ENCODE measurements at places on chromosomes 1 and 21.

DNA sequence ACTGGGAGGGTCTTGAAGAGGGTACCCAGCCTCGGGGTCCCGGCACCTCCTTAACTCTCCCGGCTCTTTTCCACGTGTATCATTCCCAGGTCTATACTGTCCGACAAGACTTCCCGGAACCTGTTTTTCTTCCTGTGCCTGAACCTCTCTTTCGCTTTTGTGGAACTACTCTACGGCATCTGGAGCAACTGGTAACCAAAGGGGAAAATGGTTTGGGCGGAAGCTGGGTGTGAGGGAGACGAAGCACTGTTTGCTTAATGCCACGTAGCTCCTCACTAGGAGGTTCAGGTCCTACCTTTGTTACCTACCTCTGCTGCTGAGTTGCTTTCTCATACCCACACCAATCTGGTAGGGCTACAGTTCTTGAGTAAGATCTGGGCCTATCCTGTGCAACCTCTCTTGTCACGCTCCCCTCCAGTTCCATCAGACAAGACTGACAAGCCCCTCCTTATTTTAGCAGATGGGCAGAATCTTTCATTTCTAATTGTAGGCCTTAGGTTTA, 642 bp downstream of the SLC30A7 start:
- peak; percentile 87 for DNase-seq

DNA sequence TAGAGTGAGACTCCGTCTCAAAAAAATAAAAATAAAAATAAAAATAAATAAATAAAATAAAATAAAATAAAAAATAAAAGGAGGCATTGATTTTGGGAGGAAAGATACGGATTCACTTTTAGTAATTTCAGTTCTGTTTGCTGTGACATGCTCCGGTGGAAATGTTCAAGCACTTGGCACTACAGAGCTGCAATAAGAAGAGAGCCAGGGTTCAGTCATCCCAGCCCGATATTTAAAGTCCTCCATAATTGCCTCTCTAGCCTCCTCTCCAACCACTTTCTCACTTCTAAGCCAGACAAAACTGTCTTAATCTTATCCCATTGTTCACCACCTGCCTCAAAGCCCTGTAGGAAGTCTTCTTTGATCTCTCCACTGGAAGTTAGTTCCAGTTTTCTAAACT, 55.0 kb upstream of the MACF1 start:
- DNase-seq: no peak

- DNase-seq: peak; percentile 61
These were observed 5.2 kb upstream of the FTCD start for GRCh38 chr21:46160657-46160906.

DNA sequence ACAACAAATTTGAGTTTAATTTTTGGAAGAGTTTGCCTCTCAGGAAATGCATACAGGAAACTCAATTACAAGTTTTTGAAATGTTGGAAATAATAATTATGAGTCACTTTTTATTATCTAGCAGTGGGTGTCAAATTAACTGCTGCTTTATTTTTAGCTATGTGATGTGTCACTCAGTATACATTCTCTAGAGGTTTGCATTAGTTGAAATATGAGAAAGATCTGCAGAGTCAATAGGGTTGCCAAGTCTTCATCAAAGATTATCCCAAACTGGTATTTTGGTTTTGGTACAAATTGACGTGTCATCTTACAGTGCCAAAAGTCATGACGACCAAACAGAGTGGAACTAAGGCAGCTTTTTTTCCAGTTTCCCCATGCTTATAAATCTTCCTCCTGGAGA, 54.3 kb upstream of the DIPK1A start:
- no peak for DNase-seq

DNA sequence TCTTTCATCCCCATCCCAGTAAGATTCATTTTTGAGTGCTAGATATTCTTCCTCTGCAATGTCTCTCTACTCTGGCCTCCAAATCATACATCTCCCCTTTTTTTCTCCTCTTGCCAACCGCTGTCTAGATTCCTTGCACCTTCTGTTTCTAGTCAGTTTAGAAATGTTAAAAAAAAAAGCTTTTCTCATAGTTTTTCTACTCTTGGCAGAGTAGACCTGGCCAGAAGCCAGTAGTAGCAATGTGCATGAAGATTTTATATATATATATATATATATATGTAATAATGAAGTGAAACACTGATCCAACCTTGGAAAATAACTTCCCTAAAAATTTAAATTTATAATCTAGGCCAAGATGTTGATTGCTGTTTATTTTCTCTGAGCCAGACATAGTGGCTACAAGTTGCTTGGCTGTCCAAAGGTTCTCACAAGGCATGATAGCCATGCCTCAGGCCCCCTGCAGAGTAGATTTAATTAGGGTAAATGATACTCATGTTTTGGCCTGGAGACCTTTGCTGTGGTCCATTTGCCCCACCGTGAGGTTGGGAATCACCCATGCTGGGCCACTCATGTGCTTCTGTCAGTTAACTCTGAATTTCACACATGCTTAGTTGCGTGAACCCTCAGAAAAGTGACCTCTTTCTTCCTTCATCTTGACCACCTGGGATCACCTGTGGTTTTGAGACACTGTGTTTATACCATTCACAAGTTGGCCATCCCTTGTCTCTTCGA, 103.4 kb upstream of the KCNE2 start:
- no peak for DNase-seq

DNA sequence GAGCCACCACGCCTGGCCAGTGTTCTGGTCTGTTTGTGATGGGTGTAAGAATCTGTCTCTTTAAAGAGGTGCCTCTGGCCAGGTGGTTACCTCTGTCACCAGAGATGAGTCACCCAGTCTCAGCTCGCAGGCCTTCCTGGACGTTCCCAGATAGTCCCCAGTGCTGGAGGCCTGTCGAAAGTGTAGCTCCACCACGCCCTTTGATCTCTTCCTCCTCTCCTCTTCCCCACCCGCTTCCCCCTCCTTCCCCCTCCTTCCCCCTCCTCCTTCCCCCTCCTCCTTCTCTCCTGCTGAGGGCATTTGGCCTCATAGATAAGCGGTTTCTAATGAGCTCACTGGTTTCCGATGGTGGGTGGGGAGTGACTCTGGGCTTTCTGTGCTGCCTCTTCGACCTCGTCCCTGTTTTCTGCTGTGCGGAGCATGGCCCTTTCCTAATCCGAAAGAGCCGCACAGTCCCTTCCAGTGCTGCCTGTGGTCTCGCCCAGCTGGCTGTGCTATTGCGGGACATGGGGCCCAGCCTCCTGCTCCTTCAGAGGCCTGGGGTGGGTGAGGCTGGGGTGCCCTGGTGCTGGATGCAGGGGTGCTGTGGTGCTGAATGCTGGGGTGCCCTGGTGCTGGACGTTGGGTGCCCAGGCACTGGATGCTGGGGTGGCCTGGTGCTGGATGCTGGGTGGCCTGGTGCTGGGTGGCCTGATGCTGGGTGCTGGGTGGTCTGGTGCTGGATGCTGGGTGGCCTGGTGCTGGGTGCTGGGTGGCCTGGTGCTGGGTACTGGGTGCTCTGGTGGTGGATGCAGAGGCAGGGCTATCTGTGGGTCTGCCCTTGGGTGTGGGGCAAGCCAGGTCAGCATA, 19.2 kb downstream of the AGPAT3 start:
- DNase-seq: peak; percentile 93

DNA sequence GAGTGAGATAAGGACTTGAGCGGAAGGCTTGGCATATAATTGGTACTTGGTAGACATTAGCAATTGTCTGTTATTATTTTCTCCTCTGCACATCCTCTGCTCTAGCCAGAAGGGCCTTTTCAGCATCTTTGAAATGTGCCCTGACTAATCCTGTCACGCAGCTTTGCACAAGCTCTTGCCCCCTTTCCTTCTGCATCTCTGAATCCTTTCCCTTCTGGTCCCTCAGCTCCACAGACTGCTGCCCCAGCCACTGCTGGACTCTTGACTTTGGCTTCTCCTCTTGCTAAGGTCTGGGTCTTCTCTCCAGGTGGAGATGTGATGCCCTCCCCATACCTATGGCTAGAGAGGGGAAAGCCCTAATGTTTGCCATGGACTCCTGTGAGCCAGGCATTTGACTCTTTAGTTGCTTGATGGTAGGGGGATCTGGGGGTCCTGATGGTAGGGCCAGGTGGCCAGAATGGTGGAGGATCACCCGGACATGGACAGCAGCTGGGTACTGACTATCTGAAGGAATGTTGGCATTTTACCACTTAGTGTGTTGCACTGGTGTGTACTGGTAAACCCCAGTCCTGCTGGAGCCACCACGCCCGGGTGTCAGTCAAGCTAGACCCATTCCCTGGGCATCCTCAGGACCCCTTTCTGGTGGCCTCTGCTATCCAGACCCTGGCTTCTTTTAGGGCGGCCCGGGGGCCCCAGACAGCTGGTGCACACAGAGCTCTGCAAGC, 4.4 kb downstream of the HPCA start:
- DNase-seq: no peak

- DNase-seq: no peak
These were observed 216.4 kb downstream of the MATN1 start for GRCh38 chr1:30507016-30507312.

DNA sequence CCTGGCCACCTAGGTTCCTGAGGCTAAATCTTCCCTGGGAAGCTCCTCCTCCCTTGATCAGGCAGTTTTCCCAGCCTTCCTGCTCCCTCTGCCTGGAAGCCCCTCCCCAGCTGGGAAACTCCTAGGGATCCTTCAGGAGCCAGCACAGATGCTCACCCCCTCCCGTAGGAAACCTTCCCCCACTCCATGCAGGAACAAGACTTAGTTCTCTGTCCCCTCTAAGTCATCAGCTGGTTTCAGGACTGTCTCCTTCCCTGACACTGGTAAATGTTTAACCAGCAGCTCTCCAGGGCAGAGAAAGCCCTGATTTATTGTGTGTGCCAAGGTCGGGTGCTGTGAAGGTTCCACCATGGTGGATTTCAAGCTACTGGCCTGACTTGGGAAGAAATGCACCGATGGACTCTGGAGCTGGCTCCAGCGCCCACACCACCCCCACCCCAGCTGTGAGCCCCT, 25.0 kb downstream of the TTC39A start:
- no peak for DNase-seq
